ENCODE measurements at places on chromosomes 16 and 17. TPM values are rescaled to one million over a fixed set of nuclear protein-coding genes. Genes with fewer than 3 reads are reported as not detected.
A peak's percentile ranks its signal among the peaks of the same experiment; 100 is the strongest.

GRCh38 chr17:79104898-79105600 lies 30.4 kb downstream of the ENGASE start:
- H3K4me3 ChIP-seq: no peak overlapping the region
- no peaks in the 10 kb centered on the region for H3K4me1 ChIP-seq
- peaks cover 23% of the 10 kb centered on the region for H3K27me3 ChIP-seq
- DNase-seq: no peak

DNA sequence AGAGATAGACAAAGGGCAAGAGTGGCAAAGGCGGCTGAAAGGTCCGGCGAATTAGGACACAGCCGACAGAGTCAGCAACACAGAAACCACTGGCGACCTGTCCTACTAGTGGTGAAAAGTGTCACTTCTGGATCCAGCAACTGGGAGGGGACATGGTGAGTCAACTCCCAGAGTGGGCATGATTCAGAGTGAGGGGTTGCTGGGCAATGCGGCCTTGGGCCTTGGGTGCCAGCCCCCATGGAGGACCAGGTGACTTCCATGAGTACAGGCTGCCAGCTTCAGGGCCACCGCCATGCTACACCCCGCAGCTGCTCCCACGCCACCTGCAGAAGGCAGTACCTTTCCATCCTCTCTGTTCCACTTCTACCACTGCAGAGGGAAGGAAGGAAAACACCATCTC lies 110.6 kb downstream of the ZFHX3 start:
- peak overlapping the region; percentile 92 for H3K27ac ChIP-seq
- H3K4me3 ChIP-seq: no peak overlapping the region
- no peaks in the 10 kb centered on the region for H3K36me3 ChIP-seq
- H3K27me3 ChIP-seq: no peaks in the 10 kb centered on the region
- no peak for DNase-seq
- peaks cover 33% of the 10 kb centered on the region for H3K4me1 ChIP-seq

DNA sequence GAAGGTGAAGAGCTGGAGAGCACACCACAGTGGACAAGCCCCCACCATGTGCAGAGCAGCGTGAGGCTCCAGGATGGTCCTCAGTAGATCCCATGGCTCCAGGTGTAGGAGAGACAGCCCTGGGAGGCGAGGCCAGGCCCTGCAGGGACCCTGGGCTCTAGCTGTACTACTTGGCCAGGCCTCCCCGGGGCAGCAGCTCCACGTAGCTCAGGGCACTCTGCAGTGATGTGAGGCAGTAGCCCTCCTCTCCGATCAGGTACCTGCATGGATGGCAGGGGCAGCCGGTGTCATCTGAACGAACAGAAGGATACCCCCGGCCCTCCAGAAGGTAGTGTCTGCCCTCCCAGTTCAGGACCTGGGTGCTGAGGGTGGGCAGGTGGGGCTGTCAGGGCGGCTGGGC lies 6.2 kb upstream of the SPATA2L start:
- H3K4me1 ChIP-seq: no peaks in the 10 kb centered on the region
- no peak overlapping the region for H3K4me3 ChIP-seq
- no peaks in the 10 kb centered on the region for H3K27me3 ChIP-seq
- DNase-seq: no peak
- no peak overlapping the region for H3K27ac ChIP-seq

DNA sequence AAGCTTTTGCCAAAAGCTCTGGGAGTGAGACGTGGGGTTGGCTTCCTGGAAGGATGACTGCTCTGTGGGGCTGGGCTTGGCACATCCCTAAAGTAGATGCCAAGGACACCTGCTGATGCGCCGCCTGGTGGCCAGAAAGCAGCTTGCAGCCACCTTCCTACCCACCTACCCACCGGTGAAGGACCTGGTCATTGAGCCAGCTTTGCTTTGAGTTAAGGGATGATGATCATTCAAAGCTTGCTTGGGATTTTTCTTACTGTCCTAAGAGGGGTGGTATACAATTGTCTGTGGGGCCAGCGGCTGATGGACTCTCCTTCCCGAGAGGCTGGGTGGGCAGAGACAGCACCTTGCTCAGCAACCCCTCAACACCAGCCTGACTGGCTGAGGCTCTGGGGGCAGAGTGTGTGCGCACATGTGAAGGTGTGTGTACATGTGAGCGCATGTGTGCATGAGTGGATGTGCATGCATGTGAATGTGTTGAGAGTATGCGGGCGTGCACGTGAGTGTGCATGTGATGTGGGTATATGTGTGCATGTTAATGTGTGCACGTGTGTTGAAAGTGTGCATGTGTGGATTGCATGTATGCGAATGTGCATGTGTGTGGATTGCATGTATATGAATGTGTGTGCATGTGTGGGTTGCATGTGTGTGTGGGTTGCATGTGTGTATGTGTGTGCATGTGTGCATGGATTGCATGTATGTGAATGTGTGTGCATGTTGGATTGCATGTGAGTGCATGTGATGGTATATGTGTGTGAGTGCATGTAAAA lies 18.6 kb downstream of the C1QTNF1 start:
- H3K27ac ChIP-seq: no peak overlapping the region
- DNase-seq: peak; percentile 79
- no peaks in the 10 kb centered on the region for H3K36me3 ChIP-seq
- no peak overlapping the region for H3K4me3 ChIP-seq
- H3K27me3 ChIP-seq: no peaks in the 10 kb centered on the region
- no peaks in the 10 kb centered on the region for H3K4me1 ChIP-seq

SULT1A2 gene
- total RNA-seq: 0.96 TPM

ZFPM1 gene
- total RNA-seq: 4.1 TPM

RNF167 gene
- total RNA-seq: 78.7 TPM
